ENCODE measurements at places on chromosomes 1 and 21.

DNA sequence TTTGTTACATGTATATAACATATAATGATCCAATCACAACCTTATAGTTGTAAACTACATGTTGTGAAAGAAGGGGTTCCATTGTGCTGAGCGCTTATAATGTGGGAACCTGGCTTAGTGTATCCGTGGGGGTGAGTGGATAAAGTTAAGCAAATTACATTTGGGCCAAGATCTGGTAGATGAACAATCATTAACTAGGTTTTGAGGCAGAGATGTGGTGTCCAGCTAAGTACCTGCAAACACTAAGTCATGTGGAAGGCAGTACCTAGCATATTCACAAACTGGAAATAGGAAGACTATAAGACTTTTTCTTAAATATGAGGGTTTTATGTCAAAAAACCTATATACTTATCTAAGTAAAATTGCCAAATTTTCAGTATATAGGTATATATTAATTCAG, 167.2 kb upstream of the PDE4B start:
- DNase-seq = no peak

- peak; percentile 21 for DNase-seq
Measured at GRCh38 chr1:18557621-18558465, 72.8 kb upstream of the PAX7 start.

- no peak for DNase-seq
Measured at GRCh38 chr1:37009521-37009920, 24.8 kb downstream of the GRIK3 start.

DNA sequence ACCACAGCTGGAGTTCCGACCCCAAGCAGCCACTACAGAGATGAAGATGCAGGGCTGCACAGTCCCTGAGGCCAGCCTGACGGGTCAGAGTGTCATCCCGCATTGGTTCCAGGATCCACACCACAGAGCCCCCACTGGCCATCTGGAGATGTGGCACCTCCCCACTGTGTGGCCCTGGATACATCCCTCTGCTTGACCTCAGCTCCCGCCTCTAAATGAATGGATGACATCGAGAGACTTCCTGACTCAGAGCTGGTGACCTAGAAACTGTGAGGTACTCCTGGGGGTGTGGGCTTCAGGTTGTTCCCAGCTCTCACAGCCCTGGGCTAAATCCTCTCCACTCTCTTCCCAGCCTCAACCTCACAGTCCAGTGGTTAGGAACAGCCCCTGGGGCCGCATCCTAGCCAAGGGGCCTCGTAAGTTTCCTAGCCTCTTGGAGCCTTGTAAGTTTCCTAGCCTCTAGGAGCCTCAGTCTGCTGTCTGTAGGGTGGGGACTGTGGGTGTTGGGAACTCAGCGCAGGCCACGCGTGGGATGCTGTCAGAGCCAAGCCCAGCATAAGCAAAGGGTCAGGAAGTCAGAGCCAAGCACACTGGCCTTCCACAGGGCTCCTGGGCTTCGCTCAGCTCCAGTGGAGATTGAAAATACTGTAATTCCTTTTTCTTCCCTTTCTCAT, 87.5 kb upstream of the RUNX3 start:
- DNase-seq = peak; percentile 36

GRCh38 chr1:173562813-173563212, 40.1 kb downstream of the SLC9C2 start:
- DNase-seq = peak; percentile 3

DNA sequence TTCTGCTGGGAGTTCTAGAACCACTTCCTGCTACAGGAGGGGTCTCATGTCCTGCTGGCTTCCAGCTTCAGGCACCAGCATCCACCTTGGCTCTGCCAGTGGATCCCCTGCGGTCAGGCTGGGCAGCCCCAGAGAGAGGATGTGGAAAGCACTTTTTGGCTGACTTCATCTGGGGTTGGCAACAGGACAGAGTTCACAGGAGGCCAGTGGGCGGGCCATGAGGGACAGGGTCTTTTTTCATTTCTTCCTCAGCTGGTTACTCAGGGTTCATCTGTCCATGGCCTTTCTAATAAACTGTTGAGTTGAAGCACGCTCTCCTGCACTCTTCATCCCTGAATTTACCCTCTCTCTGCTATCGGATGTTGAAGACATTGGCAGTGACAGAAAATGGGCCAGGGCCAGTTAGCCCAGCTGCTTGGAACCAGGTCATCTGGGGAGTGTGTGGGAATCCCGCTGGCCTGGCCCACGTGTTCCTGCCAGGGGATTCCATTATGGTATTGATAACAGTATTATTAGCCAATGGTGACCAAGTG, 45.2 kb downstream of the RPS6KA1 start:
- DNase-seq = no peak

DNA sequence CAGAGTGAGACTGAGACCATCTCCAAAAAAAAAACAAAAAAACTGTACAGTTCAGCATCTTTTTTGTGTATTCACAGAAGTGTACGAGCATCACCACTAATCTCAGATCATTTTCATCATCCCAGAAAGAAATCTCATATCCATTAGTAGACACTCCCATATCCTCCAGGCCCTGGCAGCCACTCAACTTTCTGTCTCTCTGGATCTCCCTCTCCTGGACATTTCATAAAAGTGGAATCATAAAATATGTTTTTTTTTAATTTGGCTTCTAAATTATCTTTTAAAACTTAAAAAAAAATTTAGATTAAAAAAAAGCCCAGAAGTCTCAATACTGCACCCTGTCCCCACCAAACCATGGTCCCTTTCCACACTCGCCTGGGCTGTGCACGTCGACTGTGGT, 22.1 kb downstream of the RIPPLY3 start:
- DNase-seq = no peak

- DNase-seq = peak; percentile 35
Measured at GRCh38 chr21:44267655-44268142, 6.0 kb upstream of the DNMT3L start.

DNA sequence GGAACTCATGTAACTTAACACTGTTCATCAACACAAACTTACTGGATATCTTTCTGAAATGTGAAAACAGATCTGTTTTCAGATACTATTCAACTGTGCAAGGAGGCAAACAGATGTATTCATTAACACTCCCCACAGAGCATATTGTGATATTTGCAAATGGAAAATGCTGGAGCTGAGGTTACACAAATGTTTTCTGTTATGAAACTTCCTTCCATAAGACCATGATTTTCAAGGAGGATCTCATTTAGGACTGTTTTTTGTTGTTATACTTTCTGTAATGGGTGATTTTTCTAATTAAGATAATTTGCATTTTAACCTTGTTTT, 56.1 kb downstream of the GABPA start:
- no peak for DNase-seq

GRCh38 chr1:71640998-71641397, 560.2 kb upstream of the ZRANB2 start:
- DNase-seq = no peak

DNA sequence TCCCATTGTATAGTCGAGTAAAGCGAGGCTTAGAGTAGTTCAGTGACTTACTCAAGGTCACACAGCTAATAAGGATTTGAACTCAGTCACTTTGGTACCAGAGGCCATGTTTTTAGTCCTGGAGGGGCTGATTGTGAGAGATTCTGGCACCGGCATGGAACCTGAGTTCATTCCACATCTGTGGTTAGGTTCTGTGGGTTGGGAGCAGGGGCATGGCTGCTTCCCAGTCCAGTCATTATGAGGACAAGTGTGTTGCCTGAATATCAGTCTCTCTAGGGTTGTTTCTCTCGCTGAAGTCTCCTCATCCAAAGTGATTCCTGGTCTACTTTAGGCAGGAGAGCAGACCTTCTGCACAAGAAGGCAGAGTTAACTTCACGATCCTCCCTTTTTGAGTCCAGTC, 90.6 kb downstream of the C1orf94 start:
- DNase-seq = no peak

- no peak for DNase-seq
Measured at GRCh38 chr1:175071276-175071943, 3.8 kb downstream of the TNN start.

DNA sequence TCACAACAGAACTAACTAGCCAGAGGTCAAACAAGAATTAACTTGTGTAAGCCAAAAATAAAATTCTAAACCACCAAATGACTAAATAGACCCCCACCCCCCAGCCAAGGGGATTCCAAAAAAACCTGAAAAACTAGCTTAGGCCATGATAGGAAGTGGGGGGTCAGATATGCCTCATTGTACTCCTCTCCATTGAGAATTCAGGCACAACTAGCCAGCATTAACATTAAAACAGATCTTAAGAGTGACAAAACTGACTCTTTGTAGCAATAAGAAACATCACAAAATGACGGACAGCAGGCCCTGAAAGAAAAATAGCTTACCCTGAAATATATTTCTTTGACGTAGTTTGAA, 103.0 kb upstream of the ETV3 start:
- DNase-seq = no peak

- no peak for DNase-seq
Measured at GRCh38 chr1:193593147-193593885, 406.9 kb upstream of the B3GALT2 start.

Data from HepG2 (cell line).